Right renal pelvis (tissue), 4 donors: ENCODE measurements at places on chromosomes 3 and 15. TPM values are rescaled to one million over a fixed set of nuclear protein-coding genes. Genes with fewer than 3 reads are reported as not detected.

GRCh38 chr3:52406231-52406661 is 38.7 kb downstream of the SEMA3G start:
- no peak for DNase-seq

DNA sequence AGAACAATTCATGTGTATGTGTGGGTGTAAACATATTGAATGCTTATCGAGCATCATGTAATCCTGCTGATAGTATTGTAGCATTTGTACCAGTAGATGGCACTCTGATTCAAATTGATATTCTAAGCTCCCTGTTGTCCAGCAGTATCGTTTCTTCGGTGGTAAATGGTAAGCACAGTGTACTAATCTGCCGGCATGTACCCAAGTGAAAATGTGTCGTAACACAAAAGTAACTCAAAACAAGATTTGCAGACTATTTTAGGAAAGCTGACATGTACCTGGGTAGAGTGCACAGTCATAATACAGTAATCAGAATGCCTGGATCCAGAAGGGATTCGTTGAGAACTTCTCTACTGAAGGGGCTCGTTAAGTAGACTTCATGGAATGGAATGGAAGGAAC is 31.7 kb upstream of the MNS1 start:
- peak; percentile 37 for DNase-seq

Gene TICRR
- polyA plus RNA-seq, result 9.4 TPM

- DNase-seq, result no peak
Observed at GRCh38 chr3:173913397-173913796, 515.9 kb downstream of the NLGN1 start.

Gene CKMT1B
- 2.7 TPM for polyA plus RNA-seq

DNA sequence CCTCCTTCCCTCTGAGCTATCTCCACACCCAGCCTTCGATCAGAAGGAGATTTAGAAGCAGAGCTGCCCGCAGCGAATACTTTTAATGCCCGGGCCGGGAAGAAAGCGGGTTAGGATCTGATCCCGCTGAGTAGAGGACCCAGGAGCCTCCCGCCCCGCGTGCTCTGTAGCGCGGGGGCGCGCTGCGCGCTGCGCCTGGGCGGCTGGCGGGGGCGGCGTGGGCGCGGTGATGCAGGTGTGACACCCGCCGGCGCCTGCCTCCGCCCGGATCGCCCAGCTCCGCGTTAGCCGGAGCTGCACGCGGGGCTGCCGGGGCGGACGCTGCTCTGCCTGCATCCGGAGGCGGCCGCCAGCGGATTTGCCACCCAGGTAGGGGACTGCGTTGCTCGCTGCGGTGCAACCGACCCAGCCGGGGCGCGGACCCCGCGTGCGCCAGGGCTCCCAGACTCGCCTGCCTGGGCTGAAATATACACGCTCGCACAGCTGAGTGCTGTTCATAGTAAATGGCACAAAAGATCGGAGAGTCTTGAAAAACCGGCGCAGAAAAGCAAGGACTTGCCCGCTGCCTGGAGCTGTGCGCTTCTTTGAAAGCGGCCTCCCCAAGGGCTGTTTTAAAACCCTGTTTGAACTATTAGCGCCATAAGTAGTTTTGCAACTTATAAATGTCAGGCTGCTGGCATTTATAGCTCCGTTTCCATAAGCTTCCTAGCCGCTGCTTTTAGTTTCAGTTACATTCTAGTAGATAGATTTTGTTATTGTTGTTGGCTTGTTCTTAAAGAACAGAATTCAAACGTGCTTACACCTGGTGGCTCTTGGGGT is at the start of gene SV2B:
SV2B (plus strand) TSS at position 263 of the 819 bp plus-strand sequence. CDS start 126,007 bp downstream, outside the sequence.
- peak; percentile 19 for DNase-seq

Gene COL6A5
- polyA plus RNA-seq, result 0.03 TPM

Gene MLF1
- 64.7 TPM for polyA plus RNA-seq

DNA sequence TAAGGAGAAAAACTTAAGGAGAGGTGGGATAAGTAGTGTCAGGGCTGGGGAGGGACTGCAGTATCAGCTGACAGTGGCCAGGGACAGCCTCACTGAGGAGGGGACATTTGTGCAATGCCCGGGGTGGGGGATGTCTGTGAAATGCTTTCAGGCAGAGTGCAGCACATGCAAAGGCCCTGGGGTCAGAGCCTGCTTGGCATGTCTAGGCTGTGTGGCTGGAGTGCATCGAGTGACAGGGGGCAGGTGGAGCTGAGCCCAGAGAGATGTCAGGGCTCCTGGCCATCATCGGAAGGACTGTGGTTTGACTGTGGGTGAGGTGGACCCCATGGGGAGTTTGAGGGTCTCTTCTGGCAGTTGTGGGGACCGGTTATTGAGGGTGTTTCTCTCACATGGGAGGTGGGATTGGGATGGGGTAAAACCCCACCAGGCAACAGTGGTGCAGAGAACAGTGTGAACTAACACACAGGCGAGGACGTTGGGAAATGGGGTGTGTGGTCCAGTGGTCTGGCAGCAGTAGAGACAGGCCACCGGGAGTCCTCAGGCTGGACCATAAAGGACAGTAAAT is 61.2 kb downstream of the FBLN2 start:
- no peak for DNase-seq

DNA sequence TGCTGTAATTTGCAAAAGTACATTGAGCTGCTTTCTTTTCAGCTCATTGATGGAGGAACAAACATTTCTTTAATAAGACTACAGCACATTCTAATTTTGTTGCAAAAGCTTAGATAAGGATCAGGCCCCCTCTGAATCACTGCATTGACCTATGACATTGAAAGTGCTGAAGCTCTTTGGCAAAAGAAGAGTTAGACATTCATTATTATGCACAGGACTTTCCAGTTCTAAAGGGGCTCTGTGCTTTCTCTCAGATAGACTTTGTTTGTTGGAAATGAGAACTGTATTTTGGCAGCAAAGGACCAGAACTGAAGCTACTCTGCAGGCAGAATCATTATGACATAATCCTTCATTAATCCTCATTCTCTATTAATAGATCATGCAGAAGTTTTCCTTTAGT is 252.9 kb upstream of the SOX2 start:
- DNase-seq, result no peak

GRCh38 chr15:101244036-101244781 is 7.6 kb downstream of the CHSY1 start:
- DNase-seq, result no peak

DNA sequence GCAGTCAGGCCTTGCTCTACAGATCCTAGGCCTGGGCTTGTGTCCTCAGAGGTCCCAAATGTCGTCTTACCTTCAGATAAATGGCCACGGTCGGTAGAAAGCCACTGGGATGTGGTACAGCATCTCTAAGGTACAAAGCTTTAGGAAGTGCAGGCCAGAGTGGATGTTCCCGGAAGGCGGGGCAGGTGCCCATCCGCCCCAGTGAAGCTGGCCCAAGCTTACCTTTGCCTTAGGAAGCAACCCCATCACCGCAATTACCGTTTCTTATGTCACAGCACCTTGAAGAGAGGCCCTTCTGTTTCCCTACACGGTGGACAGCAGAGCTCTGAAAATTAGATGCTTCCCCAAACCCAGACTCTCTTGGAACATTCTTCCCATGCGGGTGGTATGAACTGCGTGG is 240.1 kb upstream of the LYSMD4 start:
- no peak for DNase-seq

GRCh38 chr3:126644615-126645014 is 10.3 kb downstream of the TXNRD3 start:
- DNase-seq, result no peak

GRCh38 chr3:149417174-149417573 is 39.7 kb upstream of the TM4SF1 start:
- DNase-seq, result no peak

- no peak for DNase-seq
Observed at GRCh38 chr3:14461748-14462324, 59.4 kb downstream of the SLC6A6 start.

- no peak for DNase-seq
Observed at GRCh38 chr3:154792828-154793227, 287.3 kb upstream of the MME start.

Gene PLAAT1
- 3.7 TPM for polyA plus RNA-seq

- no peak for DNase-seq
Observed at GRCh38 chr15:25498835-25499234, 60.0 kb upstream of the UBE3A start.

DNA sequence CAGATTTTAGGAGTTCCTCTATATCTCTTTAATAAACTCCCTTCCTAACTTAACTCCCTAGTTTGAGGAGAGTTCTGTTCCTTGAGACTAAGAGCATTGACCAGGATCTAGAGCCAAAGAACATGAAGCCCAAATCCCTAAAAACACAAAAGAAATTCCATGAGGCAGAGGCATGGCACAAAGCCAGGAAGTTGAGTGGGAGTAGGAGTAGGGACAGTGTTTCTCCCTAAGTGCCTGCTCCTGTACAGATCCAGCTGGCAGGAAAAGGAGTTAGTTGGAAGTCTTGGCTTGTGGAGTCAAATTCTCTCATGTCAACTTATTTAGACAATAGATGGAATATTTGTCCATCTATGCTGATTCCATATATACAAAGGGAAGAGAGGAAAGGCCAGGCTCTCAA is 11.4 kb downstream of the ACTC1 start:
- DNase-seq, result no peak

Gene GOLGA6B
- polyA plus RNA-seq, result not detected

DNA sequence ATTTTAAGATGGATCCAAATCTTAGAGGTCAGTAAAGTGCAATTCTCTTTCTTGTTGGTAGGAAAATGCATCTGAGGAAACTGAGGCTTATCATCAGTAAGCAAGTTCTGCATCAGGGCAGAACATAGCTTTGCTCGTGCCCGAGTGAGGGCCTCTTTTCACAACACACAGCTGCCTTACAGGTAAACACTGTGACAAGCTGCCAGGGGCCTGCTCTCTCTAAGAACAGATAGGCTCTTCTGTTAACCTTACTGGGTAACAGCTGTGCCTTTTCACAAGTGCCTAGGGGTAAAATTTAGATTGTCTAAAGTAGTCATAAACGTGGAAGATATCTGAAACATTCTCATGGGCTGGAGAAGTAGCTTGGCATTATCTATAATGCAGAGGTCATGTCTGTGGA is 118.1 kb downstream of the C3orf38 start:
- DNase-seq, result no peak

- DNase-seq, result no peak
Observed at GRCh38 chr3:71978150-71978721, 193.3 kb upstream of the PROK2 start.

GRCh38 chr3:7249493-7250076 is 388.7 kb downstream of the GRM7 start:
- DNase-seq, result no peak

Gene HESX1
- 4.4 TPM for polyA plus RNA-seq

- DNase-seq, result no peak
Observed at GRCh38 chr3:156332304-156332703, 211.9 kb downstream of the KCNAB1 start.

GRCh38 chr15:101578443-101578894 is 73.7 kb downstream of the TM2D3 start:
- no peak for DNase-seq

DNA sequence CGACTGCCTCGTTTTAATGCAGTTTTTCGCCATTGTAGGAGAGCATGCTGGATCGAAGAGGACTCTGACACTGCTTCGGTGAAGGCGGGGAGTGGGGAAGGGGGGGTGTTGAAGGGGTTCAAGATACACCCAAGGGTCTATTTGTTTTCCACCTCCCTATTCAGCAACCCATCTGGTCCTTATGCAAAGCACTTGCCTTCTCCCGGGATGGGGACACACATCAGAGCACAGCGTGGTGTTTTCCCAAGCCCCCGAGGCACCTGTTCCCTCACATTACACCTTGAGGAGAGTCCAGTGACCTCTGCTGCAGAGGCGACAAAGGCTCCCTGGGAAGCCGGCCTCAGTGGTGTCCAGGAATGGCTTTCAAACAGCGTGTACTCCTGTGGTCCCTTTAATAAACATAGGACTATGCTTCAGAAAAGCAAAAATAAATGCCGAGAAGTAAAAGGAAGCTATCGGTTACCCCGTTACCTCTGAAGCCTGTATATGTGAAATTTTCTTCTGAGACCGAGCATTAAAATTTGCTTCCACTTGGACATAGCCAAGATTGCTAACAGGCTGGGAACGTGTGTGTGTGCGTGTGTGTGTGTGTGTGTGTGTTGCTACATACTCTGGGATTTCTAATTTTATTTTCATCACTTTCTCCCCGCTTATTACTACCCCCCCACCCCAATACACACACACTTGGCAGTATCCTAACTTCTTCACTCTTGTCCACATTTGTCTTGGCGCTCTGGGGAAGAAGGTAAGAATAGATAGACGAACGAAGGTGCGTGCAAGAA is 53.2 kb downstream of the CCDC54 start:
- DNase-seq, result peak; percentile 10

- DNase-seq, result no peak
Observed at GRCh38 chr3:31848911-31849310, 132.2 kb downstream of the OSBPL10 start.

DNA sequence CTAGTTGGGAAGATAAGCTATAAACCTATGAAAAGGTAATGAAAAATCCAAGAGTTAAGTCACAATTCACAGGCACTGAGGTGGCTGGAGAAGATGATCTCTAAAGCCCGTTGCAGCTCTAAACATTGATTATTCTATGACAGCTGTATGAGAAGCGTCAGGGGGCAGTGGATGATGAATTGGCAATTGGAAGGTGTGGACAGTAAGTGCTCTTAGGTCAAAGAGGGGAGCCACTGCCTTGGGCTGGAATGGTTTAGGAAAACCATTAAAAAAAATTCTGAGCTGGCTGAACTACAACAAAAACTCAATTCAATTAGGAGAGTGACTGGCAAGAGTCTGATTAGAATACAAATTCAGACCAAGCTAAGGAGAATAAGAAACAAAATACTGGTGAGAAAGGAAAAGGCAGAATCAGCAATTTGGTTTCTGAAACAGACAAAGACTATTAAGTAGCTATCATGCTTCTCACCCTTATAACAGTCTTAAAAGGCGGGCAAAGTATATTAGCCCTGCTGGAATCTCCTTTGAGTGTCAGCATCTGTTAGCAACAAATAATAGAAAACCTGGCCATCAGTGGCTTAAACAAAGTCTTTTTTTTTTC is 8.8 kb upstream of the NMD3 start:
- DNase-seq, result no peak

DNA sequence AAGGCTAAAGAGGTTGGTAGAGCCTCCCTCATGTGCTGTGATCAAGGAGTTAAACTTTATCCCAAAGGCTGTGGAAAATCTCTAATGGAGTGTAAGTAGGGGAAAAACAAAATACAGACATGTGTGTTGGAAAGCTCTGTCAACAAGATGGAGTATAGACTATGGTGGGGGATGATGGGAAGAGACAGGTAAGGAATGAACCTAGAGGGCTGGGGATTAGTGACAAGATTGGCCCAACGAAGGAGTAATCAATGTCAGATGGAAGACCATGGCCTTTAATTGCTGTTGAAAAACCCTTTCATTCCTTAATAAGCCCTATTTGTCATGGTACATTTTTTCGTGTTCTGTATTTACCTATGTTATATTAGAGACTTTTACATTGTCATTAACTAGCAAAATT is 278.6 kb downstream of the SQOR start:
- no peak for DNase-seq

Gene SPATA12
- polyA plus RNA-seq, result 0.12 TPM

Gene TMC3
- polyA plus RNA-seq, result 0.12 TPM

DNA sequence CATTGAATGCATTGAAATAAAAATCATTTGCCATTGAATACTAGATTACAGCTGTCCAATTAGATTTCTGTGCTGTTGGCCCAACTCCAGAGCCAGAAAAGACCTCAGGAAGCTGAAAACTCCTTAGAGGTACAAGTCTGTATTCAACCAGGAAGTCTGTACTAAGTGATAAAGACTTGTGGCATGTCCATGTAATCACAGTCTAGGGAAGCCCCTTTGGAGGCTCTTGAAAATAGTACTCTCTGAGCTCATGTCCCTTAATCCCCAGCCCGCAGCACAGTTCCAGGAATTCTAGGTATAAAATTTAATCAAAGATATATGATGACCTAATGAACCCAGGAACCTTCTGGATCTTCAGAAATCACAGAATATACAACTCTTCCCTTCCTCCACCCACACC is 279.4 kb downstream of the RSL24D1 start:
- no peak for DNase-seq
